Activated CD4-positive, alpha-beta T cell treated with anti-CD3 and anti-CD28 coated beads for 4 hours (primary cell): ENCODE measurements at places on chromosomes 6 and 20.

DNA sequence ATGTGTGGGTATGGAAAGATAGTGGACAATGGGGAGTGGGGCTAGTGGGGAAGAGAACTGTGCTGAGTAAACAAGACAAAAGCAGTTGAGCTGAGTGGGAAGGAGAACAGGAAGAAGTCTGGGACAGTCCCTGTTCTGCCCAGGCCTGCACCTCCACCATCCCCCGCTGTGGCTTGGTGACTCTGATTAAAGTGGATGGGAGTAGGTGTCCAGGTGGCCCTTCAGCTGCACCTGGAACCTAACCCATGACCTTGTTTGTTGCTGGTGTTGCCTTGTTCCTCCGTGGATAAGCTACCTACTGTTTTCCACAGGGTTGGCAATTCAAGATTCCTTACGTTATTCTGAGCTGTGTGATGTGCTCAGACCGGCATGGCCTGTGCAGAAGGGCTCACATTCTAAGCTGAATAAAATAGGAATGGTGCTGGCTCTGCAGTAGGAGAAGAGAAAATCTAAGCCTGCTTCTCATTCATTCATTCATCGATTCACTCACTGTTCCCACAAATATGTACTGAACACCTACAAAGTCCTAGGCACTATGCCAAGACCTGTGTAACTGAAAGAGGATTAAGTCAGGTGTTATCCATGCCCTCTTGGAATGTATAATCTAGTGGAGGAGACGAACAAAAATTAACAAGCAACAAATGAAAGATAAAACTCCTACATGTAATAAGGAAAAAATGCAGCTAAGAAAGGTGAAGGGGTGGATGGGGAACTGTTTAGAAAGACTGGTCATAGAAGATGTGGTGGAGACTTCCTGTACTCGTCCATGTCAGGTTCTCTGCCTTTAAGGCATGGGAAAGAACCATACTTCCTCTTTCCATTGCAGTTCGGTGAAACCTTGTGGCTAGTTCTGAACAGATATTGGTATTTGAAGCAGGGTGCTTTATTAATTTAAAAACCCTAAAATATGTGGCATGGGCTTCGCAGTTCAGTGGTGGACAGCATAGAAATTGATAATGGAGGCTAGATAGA is 10.1 kb upstream of the CALHM6 start:
- DNase-seq = no peak

DNA sequence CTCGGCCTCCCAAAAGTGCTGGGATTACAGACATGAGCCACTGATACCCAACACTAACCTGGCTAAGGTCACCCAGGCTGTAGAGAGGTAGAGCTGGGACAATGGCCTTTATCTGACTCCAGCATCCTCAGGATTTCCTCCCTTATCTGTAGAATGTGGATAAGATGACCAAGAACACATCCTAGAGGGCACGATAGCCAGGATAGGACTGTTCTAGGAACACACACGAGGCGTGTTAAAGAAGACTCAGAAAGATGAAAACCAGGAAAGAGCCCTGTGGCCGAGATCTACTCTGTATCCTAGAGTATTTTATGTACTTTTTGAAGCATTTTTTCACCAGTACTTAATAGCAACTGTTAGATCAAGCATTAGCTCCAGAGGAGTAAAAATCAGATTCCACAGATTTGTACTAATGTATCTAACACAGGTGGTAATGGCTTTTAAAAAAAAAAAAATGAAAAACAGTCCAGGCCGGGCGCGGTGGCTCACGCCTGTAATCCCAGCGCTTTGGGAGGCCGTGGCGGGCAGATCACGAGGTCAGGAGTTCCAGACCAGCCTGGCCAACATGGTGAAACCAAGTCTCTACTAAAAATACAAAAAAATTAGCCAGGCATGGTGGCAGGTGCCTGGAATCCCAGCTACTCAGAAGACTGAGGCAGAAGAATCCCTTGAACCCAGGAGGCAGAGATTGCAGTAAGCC is 17.3 kb downstream of the PPP1R10 start:
- no peak for DNase-seq

DNA sequence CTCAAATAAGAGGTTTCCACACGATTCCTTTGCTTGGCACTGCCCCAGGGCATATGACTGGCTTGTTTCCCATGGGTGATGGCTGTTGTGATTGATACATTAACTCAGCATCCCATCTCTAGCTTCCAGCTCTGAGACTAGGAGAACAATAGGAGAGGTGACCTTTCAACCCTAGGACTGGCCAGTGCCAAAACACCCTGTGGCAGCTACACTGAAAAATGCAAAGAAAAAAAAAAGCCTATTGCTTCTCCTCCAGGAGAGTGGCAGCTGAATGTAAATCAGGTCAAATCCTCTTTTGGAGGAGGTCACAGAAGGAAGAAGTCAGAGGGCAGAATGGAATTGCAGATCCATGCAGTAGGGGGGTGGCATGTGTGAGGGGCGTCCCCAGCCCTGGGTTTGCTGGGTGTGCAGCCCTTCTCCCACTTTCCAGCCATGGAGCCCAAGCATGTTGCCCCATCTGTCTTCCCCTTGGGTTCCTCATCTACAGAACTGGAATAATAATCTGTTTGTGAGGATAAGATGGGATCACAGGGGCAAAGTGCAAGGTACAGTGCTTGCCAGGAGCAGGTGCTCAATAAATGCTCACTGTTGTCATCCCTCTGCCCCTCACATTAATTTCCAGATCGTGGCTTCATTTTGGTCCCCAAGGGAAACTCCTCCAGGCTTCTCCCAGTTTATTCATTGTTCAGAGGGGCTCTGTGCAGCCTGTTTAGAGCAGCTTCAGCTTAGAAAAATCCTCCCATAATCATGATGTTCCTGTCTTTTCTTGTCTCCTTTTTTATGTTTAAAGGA is 245.0 kb upstream of the RIN2 start:
- DNase-seq = no peak

DNA sequence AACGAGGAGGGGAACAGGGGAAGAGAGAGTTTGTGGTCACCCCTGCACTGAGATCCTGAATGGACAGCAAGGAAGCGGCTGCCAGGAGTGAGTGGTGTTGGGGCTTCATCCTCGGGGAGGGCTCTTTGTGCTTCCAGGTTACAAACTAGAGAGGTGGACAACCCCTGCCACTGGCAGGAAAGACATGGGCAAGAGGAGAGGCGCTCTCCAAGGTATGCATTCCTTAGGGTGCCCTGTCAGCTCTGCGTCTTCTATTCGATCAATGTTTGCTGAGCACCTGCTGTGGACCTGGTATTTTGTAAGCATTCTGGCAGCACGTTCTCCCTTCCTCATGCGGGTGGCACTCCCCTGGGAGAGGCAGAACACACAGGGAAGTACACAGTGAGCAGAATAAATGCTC is 93.6 kb downstream of the CDH4 start:
- DNase-seq = no peak

- no peak for DNase-seq
Measured at GRCh38 chr6:55286824-55287223, 40.4 kb upstream of the GFRAL start.

- no peak for DNase-seq
Measured at GRCh38 chr6:156980515-156980914, 203.3 kb downstream of the ARID1B start.

DNA sequence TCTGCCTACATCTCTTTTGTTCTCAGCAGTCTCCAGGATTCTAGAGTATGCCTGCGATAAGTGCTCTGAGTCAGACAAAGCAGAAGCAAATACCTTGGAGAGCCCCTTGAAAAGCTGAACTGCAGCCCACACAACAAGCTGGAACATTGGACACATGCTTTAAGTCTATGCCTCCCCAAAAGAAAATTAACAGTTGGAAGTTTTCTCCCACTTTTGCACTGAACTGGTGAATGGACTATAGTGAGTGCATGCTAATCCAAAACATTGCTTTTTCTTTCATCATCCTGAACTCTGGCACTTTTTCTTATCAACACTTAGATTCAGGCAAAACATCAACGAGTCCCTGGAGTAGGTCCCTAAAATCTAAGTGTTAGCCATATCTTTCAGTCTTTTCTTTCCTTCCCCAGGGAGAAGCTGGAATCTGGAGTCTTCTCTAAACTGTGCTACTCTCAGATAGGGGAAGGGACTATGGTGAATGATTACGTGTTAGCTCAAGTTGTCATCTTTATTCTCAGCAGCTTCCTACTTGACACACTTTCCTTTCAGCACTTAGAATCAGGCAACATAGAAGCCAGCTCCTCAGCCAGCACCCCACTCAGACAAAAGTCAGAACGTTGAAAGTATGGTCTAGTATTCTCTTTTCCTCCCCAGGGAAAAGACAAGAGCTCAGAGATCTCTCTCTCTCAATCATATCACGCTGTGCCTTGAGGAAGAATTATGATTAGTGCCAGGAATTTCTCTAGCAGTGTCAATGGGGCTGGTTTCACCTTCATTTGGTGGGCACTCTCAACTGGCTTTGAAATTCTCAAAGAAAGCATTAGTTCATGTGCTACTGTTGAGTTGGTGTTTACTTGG is 811.0 kb upstream of the GJE1 start:
- no peak for DNase-seq
